ENCODE measurements at places on chromosomes 2 and 18.

GRCh38 chr18:59011289-59011688, 128.4 kb upstream of the SEC11C start:
- no peak for DNase-seq

- no peak for DNase-seq
Observed at GRCh38 chr2:225824748-225825449, 425.4 kb downstream of the NYAP2 start.

- no peak for DNase-seq
Observed at GRCh38 chr2:202261531-202261930, 4.0 kb upstream of the NOP58 start.

- DNase-seq: no peak
Observed at GRCh38 chr2:31131871-31132270, 6.4 kb downstream of the GALNT14 start.

DNA sequence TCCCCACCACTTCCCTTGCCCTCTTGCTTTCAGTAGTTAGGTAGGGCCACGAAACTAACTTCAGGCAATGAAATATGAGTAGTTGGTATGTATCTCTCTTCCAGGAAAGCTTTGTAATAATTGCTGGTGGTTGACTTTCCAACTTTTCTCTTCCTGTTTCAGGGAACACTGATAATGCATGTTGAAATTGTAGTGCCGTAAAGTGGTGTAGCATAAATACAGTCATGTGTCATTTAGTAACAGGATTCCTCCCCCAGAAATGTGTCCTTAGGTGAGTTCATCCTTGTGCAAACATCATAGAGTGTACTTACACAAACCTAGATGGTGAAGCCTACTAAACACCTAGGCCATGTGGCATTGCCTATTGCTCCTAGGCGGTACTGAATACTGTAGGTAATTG, 429.2 kb downstream of the PID1 start:
- no peak for DNase-seq

- DNase-seq: no peak
Observed at GRCh38 chr2:64698177-64698643, 44.5 kb upstream of the SERTAD2 start.

- DNase-seq: peak; percentile 21
Observed at GRCh38 chr18:63319383-63320122, at the start of gene BCL2. Gene BCL2 (minus strand): TSS chr18:63319769.
